ENCODE measurements at places on chromosomes 7 and 10. TPM values are rescaled to one million over a fixed set of nuclear protein-coding genes. Genes with fewer than 3 reads are reported as not detected.

DNA sequence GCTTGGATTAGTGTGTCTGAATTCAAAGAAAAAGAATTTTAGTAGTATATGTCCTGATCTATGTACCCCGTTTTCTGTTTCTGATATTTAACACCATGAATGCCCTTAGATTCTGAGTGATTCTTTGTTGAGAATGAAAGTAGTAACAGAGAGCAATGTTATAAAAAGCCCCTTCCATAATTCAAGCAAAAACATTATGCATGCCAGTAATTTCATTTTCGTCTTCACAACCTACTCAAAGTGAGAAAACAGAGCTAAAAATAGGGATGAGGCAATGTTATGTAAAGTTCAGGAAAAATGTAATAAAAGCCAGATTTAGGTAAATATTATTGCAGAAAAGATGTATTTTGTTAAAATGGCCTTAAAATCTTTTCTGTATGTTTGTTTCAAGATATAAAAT lies 28.1 kb downstream of the PTPRZ1 start:
- DNase-seq: no peak
- H3K36me3 ChIP-seq: peaks cover 14% of the 10 kb centered on the region
- H3K27me3 ChIP-seq: no peaks in the 10 kb centered on the region
- H3K4me3 ChIP-seq: no peak overlapping the region

DNA sequence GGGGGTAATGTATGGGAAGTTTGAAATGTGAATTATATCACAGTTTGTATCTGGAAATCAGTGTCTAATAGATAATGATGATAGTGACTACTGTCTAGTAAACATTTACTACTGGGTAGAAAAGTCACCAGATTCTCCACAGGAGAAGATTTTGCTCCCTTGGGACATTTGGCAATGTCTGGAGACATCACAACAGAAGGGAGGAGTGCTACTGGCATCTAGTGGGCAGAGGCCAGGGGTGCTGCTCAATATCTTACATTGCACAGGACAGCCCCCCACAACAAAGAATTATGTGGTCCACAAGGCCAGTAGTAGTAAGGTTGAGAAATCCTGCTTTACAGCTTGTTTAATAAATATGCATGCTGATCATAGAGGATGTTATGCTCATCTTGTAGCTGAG lies 92.3 kb upstream of the PRPS1L1 start:
- DNase-seq: no peak
- no peaks in the 10 kb centered on the region for H3K4me1 ChIP-seq
- no peaks in the 10 kb centered on the region for H3K36me3 ChIP-seq
- no peak overlapping the region for H3K4me3 ChIP-seq
- H3K27me3 ChIP-seq: no peaks in the 10 kb centered on the region

- H3K4me1 ChIP-seq: peaks cover 10% of the 10 kb centered on the region
- DNase-seq: no peak
- H3K36me3 ChIP-seq: peaks cover 5% of the 10 kb centered on the region
- peak overlapping the region; percentile 63 for H3K4me3 ChIP-seq
- peaks cover 43% of the 10 kb centered on the region for H3K27me3 ChIP-seq
These were observed 2.5 kb downstream of the HMX2 start for GRCh38 chr10:123150271-123150985.

GRCh38 chr10:126569513-126570244 lies 100.8 kb downstream of the C10orf90 start:
- no peak for DNase-seq
- H3K4me1 ChIP-seq: no peaks in the 10 kb centered on the region
- no peaks in the 10 kb centered on the region for H3K27me3 ChIP-seq
- H3K4me3 ChIP-seq: no peak overlapping the region
- peaks cover 11% of the 10 kb centered on the region for H3K36me3 ChIP-seq

DNA sequence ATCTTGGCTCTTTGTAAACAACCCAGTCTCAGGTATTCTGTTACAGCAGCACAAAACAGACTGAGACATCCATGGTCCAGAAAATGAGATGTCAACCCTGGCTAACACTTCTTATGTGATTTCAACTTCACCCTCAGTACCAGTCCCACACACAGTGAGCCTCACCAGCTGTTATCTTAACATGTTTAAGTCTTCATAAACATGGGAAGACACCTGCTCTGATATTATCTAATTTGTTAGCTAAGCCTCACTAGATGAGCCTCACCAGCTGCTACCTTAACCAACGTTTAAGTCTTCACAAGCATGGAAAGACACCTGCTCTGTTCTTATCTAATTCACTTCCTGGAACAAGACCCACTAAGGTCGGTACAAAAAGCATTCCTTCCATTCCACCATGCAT lies 130.8 kb downstream of the CALN1 start:
- no peak overlapping the region for H3K27ac ChIP-seq
- no peak for DNase-seq
- H3K27me3 ChIP-seq: no peaks in the 10 kb centered on the region
- no peak overlapping the region for H3K4me3 ChIP-seq
- H3K4me1 ChIP-seq: peaks cover 4% of the 10 kb centered on the region

DNA sequence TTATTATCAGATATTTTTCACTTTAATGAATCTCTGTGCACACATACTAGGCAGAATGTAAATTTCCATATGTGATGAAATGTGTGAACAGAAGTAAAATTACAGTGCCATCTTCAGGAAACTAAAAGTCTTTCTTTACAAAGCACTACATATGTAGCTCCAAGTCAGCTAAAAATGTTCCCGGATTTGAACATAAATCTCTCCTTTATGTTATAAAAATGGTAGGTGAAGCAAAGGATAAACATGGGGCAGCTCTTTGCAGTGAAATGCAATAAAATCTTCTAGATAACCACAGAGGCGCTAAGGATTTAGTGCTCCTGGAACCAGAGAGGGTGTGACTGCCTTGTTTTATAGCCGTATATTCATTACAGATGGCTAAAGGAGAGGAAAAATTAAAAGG lies 104.9 kb upstream of the C7orf33 start:
- no peak overlapping the region for H3K27ac ChIP-seq
- H3K4me1 ChIP-seq: no peaks in the 10 kb centered on the region
- no peaks in the 10 kb centered on the region for H3K36me3 ChIP-seq
- no peaks in the 10 kb centered on the region for H3K27me3 ChIP-seq
- H3K4me3 ChIP-seq: no peak overlapping the region

DNA sequence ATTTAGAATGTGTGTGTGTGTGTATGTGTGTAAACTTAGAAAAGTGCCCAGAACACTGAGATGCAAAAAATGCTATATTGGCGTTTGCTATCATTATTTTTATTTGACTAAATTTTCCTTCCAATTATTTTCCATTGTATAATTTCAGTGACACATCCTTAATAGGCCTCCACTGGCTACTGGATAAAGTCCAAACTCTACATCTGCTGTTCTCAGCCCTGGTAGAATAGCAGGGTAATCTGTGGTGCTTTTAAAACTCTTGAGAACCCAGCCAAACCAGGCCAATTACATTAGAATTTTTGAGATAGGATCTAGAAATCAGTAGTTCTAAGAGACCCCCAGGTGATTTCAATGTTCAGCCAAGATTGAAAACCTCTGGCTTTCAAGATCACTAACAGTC lies 66.4 kb downstream of the ZNF503 start:
- DNase-seq: no peak
- no peaks in the 10 kb centered on the region for H3K27me3 ChIP-seq
- H3K4me3 ChIP-seq: no peak overlapping the region
- no peaks in the 10 kb centered on the region for H3K4me1 ChIP-seq
- H3K36me3 ChIP-seq: peaks cover 3% of the 10 kb centered on the region

DNA sequence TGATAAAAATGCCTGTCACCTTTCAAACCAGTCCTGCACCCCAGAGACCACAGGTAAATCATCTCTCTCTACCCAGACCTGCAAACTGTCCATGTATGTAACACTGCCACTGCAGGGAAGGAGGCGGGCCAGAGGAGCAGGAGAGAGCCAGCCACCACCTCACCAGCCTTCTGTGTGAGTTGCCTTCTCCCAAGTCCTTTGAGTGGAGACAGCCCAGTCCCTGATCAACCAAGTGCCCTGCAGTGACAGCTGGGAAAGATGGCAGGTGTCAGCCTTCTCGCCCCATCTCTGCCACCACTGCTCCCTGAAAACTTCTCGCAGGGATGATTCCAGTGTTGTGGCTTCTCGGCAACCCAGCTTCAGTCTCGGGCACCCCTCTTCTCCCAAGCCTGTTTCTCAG lies 42.4 kb downstream of the MTURN start:
- no peak overlapping the region for H3K4me3 ChIP-seq
- H3K4me1 ChIP-seq: no peaks in the 10 kb centered on the region
- H3K27ac ChIP-seq: no peak overlapping the region

- no peak overlapping the region for H3K27ac ChIP-seq
- no peak overlapping the region for H3K4me3 ChIP-seq
- no peaks in the 10 kb centered on the region for H3K36me3 ChIP-seq
- no peaks in the 10 kb centered on the region for H3K4me1 ChIP-seq
These were observed 68.1 kb upstream of the GSDME start for GRCh38 chr7:24825381-24825794.

- H3K27ac ChIP-seq: no peak overlapping the region
- H3K36me3 ChIP-seq: peaks cover 28% of the 10 kb centered on the region
- H3K4me3 ChIP-seq: no peak overlapping the region
- no peaks in the 10 kb centered on the region for H3K4me1 ChIP-seq
- no peaks in the 10 kb centered on the region for H3K27me3 ChIP-seq
These were observed 73.0 kb downstream of the UBE3C start for GRCh38 chr7:157211690-157212089.

DNA sequence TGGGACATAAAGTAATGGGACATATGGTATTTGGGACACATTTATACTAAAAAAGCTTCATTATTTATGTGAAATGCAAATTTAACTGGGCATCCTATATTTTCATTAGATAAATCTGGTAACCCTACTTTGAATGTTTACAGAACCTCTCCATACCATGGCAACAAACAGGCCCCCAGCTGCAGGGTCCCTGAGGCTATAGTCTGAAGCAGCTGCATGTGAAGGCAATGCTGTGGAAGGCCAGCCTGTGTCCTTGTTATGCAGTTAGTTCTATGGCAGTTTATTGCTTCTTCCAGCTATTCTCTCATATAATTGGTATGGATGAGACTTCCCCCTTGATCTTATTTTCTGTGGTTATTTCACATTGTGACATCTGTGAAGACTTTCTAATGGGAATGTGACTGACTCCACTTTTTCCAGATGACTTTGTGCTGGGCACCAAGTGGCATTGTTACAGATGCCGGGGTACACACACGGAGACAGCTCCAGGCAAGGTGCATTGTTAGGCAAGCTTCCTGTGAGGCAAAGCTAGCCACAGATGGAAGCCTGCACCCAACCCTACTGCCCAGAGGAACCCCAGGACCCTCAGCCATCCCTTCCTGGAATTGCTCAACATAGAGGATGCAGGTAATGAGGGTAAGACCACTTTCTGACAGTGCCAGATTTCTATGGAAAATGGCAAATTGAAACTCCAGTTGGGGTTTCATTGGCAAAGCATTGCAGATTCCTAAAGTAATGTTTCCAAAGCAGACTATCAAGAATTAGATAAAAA lies 49.5 kb upstream of the ADAM12 start:
- H3K36me3 ChIP-seq: no peaks in the 10 kb centered on the region
- DNase-seq: no peak
- no peaks in the 10 kb centered on the region for H3K4me1 ChIP-seq
- no peak overlapping the region for H3K4me3 ChIP-seq

- H3K27ac ChIP-seq: no peak overlapping the region
- H3K36me3 ChIP-seq: peaks cover 5% of the 10 kb centered on the region
- H3K4me3 ChIP-seq: no peak overlapping the region
- H3K27me3 ChIP-seq: peaks cover 99% of the 10 kb centered on the region
- no peaks in the 10 kb centered on the region for H3K4me1 ChIP-seq
These were observed 11.1 kb downstream of the HOXA4 start for GRCh38 chr7:27119412-27119911.

GRCh38 chr10:26697163-26697921 lies at the start of gene PDSS1:
PDSS1 (plus strand) TSS chr10:26697701; CDS start chr10:26697712, 11 bp downstream.
- H3K4me3 ChIP-seq: peak within 1 kb of the TSS; percentile 94
- H3K27ac ChIP-seq: no peak within 1 kb of the TSS
- no peaks in the 10 kb centered on the region for H3K27me3 ChIP-seq
- peak; percentile 63 for DNase-seq
- H3K4me1 ChIP-seq: no peaks in the 10 kb centered on the region
- H3K36me3 ChIP-seq: peaks cover 25% of the 10 kb centered on the region

- H3K4me1 ChIP-seq: no peaks in the 10 kb centered on the region
- no peak overlapping the region for H3K4me3 ChIP-seq
- H3K27me3 ChIP-seq: no peaks in the 10 kb centered on the region
- H3K36me3 ChIP-seq: no peaks in the 10 kb centered on the region
- no peak overlapping the region for H3K27ac ChIP-seq
- no peak for DNase-seq
These were observed 116.1 kb downstream of the FANK1 start for GRCh38 chr10:126012485-126012884.

DNA sequence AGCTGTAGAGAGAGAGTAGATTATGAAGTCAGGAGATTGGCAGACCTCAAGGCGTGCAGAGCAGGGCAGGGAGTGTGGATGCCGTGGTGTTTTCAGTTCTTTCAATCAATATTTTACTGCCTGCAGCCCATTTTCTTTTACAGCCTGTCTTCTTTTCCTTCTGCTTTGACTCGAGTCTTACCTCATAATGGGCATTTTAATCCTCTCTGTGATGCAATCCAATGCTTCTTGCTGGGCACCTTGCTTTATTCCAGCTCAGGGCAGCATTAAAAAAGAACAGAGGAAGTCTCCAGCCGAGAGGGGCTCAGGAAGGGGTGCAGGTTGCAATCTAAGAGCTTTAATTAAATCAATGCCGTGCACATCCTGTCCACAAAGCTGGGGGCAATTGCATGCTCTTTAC lies 839.0 kb downstream of the LRMDA start:
- no peaks in the 10 kb centered on the region for H3K27me3 ChIP-seq
- no peak overlapping the region for H3K4me3 ChIP-seq
- H3K27ac ChIP-seq: no peak overlapping the region
- H3K4me1 ChIP-seq: peaks cover 6% of the 10 kb centered on the region

GRCh38 chr10:55870186-55870585 lies 490.9 kb downstream of the ZWINT start:
- H3K27me3 ChIP-seq: no peaks in the 10 kb centered on the region
- no peak overlapping the region for H3K4me3 ChIP-seq
- H3K27ac ChIP-seq: no peak overlapping the region
- H3K36me3 ChIP-seq: no peaks in the 10 kb centered on the region

GRCh38 chr10:127982601-127983000 lies 75.7 kb downstream of the PTPRE start:
- 0 out of 3 replicates have a peak, but pooled peaks cover 1% of the 10 kb centered on the region for H3K36me3 ChIP-seq
- H3K4me1 ChIP-seq: no peaks in the 10 kb centered on the region
- peak; percentile 12 for DNase-seq
- H3K27ac ChIP-seq: no peak overlapping the region
- H3K27me3 ChIP-seq: no peaks in the 10 kb centered on the region

DNA sequence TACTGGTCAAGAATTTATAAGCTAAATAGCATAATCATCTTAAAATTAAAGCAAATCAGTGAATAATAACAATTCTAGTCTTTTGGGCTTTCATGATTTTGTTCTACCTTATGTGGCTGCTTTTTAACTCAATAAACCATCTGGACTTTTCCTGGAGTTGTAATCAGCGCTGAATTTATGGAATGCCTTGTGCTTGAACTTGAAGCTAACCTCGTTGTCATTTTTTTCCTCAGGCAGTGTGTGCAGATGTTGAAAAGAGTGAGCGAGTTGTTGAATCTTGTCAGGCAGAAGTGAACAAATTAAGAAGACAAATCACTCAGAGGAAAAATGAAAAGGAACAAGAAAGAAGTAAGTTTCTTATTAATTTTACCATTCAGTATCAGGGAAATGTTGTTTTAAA lies 29.5 kb downstream of the ABRAXAS2 start:
- H3K4me3 ChIP-seq: no peak overlapping the region
- H3K27me3 ChIP-seq: no peaks in the 10 kb centered on the region
- no peak for DNase-seq

Gene IFT22
- 19.8 TPM for total RNA-seq

Gene ITGA8
- total RNA-seq: not detected

Gene TET1
- 53.4 TPM for total RNA-seq

Gene WEE2
- total RNA-seq: not detected

Gene HOXA2
- total RNA-seq: not detected

Gene HIF1AN
- 58.7 TPM for total RNA-seq

Gene NUTM2A
- total RNA-seq: 0.83 TPM

Gene CTAGE8
- 5.1 TPM for total RNA-seq

Gene ZMIZ2
- total RNA-seq: 71.8 TPM

Gene PLCE1
- total RNA-seq: 0.09 TPM

Gene MMD2
- 0.11 TPM for total RNA-seq

Gene NEUROG3
- total RNA-seq: not detected
